ENCODE measurements at places on chromosomes 13 and 19.

DNA sequence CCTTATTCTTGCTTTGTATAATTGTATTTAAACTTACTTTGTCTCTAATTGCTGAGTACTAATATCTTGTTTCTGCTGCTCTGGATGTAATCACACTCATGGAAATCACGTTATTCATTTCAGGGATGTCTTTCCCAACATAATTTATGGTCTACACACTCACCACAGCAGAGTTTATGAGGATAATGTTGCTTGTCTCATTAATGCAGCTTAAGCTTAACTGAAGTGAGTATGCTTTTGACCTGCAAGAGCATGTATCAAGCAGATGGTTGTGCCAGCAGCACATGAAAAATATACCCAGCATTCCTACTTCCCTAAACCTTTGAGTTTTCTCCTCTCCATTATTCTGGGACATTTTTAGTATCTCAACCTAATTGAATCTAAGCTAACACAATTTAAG is 1080.9 kb downstream of the SLITRK5 start:
- DNase-seq = no peak

GRCh38 chr19:884420-885211 is 8.4 kb downstream of the MED16 start:
- no peak for DNase-seq

- DNase-seq = no peak
Observed at GRCh38 chr19:45040059-45040771, 1.4 kb downstream of the CLASRP start.

GRCh38 chr19:43957891-43958290 is 6.9 kb downstream of the ZNF221 start:
- no peak for DNase-seq

GRCh38 chr13:22839603-22840530 is 340.9 kb upstream of the SGCG start:
- DNase-seq = peak; percentile 21

DNA sequence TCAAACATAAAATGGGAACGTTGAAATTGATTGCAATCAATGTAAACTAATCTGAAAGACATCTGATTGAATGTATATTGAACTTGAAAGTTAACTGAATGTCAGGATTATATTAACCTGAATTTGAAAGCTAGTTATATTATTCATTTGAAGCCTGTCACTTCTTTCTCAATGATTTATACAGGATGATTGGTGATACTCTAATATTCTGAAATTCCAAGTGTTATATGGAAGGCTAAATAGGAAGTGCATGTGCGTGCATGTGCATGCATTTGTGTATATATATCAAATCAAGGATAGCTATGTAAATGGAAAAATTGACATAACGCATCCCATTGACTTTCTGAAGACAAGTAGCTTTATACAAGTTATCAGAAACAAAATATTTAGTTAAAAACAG is 143.3 kb downstream of the LMO7 start:
- DNase-seq = no peak

Data from right kidney (tissue), 9 donors.